ENCODE measurements at places on chromosomes 2 and 18.

DNA sequence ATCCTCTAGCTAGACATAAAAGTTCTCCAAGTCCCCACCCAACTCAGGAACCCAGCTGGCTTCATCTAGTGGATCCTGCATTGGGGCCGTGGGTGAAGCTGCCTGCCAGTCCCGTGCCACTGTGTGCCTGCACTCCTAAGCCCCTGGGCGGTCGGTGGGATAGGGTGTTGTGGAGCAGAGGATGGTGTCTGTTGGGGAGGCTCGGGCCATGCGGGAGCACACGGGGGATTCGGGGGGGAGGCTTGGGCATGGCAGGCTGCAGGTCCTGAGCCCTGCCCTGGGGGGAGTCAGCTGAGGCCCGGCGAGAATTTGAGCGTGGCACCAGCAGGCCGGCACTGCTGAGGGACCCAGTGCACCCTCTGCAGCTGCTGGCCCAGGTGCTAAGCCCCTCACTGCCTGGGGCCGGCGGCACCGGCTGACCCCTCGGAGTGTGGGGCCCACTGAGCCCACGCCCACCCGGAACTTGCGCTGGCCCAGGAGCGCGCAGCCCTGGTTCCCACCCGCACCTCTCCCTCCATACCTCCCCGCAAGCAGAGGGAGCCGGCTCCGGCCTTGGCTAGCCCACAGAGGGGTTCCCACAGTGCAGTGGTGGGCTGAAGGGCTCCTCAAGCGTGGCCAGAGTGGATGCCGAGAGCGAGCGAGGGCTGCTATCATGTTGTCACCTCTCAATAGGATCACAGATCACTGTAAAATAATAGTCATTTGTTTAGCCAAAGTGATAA is 86.4 kb downstream of the ARL6IP6 start:
- DNase-seq, result no peak

DNA sequence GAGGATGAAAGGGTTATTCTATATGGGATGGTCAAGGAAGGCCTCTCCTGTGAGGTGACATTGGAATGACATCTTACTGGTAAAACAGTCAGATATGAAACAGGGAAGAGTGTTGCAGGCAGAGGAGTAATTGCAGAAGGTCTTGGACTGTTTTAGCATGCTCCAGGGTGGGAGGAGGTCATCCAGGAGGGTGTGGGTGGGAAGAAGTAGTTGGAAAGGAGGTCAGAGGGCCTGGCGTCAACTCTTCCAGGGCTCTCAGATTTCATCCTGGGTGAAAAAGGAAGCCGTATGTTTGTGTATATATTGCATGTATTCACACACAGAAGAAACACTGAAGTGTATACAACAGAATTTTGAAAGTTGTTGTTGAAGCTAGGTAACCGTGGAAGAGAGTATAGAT is 48.2 kb downstream of the ATP9B start:
- no peak for DNase-seq

DNA sequence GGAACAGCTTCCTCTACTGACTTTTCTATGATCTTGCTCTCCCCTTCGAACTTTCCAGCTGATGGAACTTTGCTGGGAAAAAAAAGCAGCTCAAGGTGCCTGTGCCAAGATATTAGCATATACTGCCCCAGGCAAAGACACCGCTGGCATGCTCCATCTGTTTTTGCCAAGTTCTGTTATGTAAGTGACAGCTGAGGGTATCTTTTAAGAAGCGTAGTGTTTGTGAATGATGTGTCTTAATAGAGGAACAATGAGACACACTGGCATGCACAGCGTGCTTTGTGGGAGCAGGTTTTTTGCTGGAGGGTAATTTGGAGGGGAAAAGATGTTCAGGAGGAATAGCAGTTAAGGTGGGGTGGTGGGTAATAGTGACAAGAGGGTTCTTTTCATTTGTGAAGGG is 47.8 kb downstream of the SLC4A3 start:
- DNase-seq, result no peak

DNA sequence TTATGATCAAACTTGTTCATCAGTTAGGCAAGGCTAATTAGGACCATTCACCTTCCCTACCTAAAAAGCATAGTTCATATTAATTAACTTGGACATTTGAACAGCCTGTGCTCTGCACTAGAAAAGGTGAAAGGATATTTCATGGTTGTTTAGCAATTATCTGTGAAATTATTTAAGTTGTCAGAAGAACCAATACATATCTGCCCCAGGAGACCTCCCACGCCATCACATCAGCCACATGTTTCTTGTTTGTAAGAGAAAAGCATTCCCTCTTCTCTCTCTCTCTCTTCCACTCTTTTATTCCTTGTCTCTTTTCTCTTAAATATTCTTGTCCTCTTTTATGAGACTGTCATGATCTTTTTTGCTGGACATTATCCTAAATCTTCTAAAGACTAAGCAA is 282.0 kb upstream of the RND3 start:
- no peak for DNase-seq

- peak; percentile 72 for DNase-seq
Measured at GRCh38 chr2:231642631-231643494, 50.2 kb downstream of the TEX44 start.

DNA sequence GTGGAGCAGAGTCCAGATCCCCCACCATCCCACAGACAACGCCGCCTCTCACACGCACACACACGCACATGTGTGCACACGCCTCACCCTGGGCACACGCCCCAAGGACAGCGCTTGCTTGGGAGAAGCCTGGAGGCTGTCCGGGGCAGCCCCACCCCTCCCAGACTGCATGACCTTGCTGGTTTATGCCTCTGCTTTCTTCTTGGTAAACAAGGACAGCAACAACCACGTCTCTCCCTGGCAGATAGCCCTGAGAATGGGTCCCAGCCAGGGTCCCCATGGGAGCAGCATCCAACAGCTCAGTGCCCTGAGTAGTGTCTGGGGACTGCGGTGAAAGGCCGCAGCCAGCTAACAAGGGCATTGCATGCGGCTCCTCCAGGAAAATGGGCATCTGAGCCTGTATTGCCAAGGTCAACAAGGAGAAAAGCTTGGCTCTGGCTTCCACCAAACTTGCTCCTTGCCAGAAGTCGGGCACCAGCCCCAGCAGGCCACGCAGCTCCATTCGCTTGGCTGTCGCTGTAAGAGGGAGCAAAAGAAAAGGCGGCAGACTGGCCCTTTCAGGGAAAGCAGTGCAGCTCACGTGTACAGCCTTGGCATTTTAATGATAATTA is 234.6 kb downstream of the EIPR1 start:
- peak; percentile 34 for DNase-seq

DNA sequence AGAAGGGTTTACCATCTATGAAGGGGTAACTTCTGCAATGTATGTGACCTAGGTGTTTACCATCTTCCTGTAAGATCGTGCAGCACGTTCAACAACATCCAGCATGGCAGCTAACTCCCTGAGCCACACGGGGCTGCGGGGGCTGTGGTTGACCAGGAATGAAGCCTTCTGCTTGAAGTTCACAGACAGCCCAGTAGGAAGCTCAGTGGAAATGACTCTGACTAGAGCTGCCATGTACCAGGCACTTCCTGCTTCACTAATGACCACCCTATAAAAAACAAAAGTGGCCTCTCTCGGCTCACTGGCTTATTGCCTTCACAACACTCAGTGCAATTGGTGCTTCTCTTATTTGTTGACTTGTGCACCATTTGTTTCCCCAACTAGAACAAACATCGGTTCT is 99.7 kb upstream of the SMAD7 start:
- no peak for DNase-seq

- DNase-seq, result no peak
Measured at GRCh38 chr2:39667104-39667885, 1.6 kb downstream of the TMEM178A start.

- no peak for DNase-seq
Measured at GRCh38 chr2:197236816-197237215, 73.8 kb downstream of the ANKRD44 start.

DNA sequence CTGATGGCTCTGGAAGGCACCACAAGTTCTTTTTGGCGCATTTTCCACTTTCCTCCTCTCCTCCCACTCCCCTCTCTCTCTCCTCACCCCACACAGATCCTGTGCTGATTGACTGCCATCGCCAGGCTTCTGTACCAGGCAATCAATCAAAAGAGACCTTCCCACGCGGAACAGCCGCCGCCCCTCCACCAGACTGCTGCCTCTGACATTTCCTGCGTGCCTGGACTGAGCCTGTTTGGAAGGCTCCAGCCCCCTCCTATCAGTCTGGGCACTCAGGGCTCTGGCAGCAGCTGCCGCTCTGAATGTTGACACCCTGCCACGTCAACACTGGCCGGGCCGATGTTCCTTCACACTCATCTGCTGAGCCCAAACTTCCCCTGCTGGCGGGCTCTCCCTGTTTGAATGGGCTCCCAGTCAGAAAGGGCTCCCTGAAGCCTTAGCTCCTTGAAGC is 467.7 kb downstream of the EPHA4 start:
- no peak for DNase-seq

DNA sequence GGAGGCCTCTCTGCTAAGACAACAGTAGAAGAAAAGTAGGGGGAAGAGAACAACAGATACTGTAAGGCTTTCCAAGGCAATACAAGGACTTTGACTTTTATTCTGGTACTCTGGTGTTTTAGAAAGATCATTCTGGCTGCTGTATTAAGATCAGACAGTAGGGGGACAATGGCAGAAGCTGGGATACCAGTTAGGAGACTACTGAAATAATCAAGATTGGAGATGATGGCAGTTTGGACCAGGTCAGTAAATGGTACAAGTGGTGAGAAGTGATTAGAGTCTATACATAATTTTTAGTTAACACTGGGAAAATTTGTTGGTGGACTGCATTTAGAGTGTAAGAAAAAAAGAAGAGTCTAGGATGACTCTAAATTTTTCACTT is 139.7 kb downstream of the ROCK1 start:
- no peak for DNase-seq

- DNase-seq, result no peak
Measured at GRCh38 chr2:99865818-99866676, 276.3 kb downstream of the AFF3 start.

DNA sequence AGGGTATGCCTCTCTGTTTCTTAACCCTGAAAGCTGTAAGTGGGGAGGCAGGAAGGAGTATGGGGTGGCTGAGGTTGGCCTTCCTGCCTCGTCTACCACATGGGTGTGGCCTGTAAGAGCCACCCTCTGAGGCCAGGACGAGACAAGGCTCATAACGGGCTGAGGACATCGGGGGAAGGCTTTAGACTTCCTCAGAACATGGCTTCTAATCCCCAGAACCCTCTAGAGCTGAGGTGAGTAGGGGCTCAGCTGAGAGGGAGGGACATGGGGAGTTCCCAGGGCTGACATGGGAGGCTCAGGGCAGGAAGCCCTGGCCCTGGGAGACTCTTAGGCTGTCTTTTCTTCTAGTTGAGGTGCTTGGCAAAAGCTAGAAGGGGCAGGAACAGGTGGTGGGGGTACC is 36.7 kb downstream of the EMX1 start:
- DNase-seq, result no peak

DNA sequence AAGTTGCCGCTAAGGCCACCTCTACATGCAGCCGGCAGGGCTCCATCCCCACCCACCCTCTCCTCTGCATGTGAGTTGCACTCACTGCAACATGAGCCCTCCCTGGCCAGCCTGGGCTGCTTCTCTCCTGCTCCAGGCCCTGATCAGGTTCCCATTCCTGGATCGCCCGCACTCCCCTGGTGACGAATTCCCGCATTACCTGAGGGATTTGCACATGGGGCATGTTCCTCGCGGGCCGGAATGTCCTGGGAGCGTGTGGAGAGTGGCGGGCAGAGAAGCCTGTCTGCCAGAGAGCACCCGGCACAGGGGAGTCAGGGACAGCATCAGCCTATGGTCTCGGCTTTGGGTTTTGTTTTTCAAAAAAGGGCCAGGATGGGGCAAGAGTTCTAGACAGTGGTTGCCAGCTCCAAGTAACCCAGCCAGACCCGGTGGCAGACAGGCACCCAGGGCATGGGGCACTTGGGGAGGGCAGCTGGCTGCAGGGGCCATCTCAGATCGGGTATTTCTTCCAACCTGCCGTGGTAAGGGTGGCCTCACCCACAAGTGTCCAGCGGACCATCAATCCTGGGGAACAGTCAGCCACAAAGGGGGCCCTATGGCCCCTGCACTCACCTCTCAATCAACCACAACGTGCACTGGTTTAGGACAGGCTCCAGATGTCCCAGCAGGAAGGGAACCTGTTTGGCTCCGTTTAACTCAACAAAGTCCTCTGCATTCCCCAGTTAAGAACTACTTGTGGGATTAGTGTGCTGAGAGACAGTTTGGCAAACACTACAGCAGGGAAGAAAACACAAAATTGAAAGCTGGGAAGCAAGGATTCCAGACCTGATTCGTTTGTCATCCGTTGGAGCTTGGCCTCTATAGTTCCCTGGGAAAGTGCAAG is 187.7 kb downstream of the SMAD7 start:
- no peak for DNase-seq

GRCh38 chr18:58464104-58464625 is 164.7 kb downstream of the ALPK2 start:
- no peak for DNase-seq

GRCh38 chr18:10442551-10442971 is 11.9 kb upstream of the APCDD1 start:
- no peak for DNase-seq

GRCh38 chr18:53101536-53102105 is 761.6 kb downstream of the DCC start:
- DNase-seq, result no peak

DNA sequence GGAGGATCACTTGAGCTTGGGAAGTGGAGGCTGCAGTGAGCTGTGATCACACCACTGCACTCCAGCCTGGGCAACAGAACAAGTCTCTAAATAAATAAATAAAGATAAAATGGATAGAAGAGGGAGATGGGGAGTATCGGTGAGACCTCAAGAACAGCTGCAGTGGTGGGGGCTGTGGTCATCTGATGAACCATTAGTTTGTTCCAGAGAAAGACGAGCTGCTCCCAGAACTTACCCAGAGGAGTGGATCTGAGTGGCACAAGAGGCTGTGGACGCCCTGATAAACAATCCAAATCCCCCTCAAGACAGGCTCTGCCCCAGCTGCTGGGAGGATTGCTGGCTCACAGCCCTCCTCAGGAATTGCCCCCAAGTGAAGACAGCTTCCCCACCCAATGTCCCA is 26.7 kb downstream of the TMEM127 start:
- no peak for DNase-seq

- DNase-seq, result no peak
Measured at GRCh38 chr2:137228566-137228965, 463.2 kb downstream of the THSD7B start.

- no peak for DNase-seq
Measured at GRCh38 chr2:239574434-239575156, 173.8 kb upstream of the HDAC4 start.

- no peak for DNase-seq
Measured at GRCh38 chr2:31401580-31401979, 13.0 kb downstream of the XDH start.

DNA sequence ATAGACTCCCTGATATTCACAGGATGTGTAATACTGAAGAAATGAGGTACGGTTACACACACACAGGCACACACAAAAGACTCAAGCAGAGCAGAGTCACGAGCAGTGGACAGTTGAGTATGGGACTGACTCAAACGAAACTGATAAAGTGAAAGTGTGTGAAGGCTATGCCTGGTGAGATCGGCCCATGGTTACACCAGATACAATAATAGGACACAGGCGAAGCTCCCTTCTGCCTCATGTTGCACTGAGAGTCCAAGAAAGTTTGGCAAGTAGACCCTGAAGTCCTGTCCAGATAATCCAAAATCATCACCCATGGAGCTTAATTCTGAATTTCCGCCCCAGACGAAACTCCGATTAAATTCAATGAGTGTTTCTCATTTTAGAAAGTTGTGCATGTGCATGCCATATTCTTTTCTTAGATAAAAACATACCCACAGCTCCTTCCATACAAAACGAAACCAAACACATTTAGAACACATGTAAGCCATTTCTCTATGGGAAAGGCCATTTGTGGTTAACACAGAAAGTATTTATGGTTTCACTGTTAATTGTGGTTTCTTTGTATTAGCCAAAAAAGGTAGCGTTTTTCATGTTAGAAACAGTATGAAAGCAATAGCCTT is 567.6 kb downstream of the PLCL1 start:
- no peak for DNase-seq

GRCh38 chr18:24170360-24170759 is 31.5 kb downstream of the CABYR start:
- no peak for DNase-seq

Measured in activated CD8-positive, alpha-beta memory T cell treated with anti-CD3 and anti-CD28 coated beads, Interleukin-2, amount 50 U/mL, for 48 hours (primary cell).